ENCODE measurements at places on chromosomes 3 and 15.

GRCh38 chr15:63191895-63192618, 2.7 kb downstream of the RAB8B start:
- DNase-seq, result no peak

DNA sequence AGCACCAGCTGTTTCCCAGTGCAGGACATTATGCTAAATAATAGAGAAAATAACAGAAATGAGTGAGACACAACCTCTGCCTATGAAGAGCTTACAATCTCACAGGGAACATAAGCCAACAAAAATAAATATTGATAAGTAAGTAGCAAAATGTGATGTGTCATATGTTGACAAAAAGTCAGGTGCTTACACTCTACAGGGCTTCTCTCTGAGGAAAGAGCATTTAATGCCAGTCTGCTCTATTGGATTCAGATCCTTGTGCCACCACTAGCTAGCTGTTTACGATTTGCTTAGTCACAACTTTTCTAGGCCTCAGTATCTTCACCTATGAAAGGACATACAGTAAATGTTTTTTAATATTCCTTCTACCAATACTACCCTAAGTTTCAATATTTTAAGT, 500.9 kb upstream of the NAALADL2 start:
- DNase-seq, result no peak

DNA sequence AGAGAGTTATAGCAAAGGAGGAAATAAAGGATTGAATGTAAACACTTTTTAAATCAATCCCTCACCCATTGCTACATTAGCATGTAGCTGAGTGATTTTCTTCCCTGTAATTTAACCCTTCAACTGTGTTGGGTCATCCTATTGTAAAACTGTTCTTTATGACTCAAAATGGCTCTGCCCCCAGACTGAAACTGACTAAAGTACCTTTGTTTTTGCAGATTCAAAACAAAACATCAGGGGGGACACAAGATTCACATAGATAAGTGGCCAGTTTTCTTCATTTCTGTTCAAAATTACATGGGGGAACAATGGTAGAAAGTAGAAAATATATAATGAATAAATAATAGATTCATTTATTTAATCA, 268.4 kb downstream of the IGSF11 start:
- no peak for DNase-seq

GRCh38 chr3:52186729-52187128, 11.2 kb upstream of the ALAS1 start:
- no peak for DNase-seq
